ENCODE measurements at places on chromosomes 7 and 10.

- DNase-seq, result no peak
These were observed 272.3 kb upstream of the SEMA3C start for GRCh38 chr7:81190997-81191768.

DNA sequence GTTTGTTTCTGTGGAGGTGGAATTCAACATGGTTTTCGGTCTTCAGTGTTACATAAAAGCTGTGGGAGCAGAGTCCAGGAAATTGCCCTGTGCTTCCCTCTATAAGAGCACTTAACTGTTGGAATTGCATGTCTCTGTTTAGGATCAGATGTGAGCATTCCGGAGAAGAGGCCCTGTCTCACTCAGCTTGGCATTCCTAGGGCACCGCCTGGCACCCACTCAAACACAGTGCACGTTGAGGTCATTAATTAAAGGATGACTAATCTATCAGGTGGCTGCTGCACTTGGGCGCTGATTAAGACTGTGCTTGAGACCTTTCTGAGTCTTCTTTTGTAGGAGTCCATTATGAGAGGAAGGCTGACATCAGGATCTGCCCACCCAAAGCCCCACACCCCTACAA, 82.8 kb upstream of the VIPR2 start:
- no peak for DNase-seq

- no peak for DNase-seq
These were observed 62.3 kb downstream of the TMEM26 start for GRCh38 chr10:61390851-61391250.

- DNase-seq, result no peak
These were observed 5.5 kb downstream of the ACTA2 start for GRCh38 chr10:88946965-88947590.

DNA sequence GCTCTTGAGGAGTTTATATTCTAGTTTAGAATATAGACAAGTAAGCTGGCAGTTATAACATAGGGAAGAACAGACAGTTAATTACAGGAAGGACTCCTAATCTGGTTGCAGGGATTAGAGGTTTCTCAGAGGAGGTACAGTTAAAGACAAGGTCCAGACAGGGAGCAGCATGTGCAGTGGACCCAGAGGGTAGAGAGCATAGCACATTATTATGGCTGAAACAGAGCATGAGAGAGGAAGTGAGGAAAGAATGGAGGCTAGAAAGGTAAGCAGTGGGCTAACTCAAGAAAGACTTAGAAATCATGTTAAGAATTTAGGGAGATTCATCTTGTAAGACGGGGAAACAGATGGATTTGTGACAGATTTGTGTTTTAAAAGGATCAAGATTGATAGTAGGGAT, 9.7 kb downstream of the MIOS start:
- DNase-seq, result peak; percentile 25

DNA sequence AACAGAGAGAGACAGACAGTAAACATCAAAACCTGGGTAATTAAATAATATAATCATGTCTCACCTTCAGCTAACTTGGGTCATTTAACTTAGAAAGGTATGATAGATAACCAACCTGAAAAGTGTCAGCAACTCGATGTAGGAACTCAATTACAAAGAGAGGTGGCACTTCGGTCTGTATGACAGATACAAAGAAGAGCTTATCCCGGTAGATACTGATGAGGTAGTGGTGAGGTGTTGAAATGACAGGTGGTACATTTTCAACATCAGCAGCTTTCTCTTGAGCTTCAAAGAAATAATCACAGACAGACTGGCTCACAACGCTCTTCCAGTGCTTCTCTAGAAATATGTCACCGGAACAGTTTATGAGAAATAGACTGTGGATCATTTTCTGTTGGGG, 12.6 kb downstream of the AP3M1 start:
- DNase-seq, result no peak

DNA sequence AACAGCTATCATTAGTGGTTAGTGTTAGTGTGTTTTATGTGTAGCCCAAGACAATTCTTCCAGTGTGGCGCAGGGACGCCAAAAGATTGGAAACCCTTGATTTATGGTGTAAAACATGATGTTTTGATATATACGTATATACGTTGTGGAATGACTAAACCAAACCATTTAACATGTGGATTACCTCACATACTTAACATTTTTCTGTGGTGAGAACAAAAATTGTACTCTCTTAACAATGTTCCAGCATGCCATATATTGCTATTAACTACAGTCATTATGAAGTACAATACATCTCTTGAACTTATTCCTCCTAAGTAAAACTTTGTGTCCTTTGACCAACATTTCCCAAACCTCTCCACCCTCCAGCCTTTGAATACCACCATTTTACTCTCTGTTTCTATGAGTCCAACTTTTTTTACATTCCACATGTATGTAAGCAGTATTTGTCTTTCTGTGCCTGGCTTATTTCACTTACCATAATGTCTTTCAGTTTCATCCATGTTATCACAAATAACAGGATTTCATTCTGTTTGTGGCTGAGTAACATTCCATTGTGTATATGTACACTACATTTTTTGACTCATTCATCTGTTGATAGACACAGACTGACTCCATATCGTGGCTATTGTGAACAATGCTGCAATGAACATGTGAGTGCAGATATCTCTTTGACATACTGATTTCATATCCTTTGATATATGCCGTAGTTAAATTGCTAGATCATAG, 42.2 kb upstream of the MAGI2 start:
- DNase-seq, result no peak

- no peak for DNase-seq
These were observed 4.0 kb upstream of the NEBL start for GRCh38 chr10:20901110-20901509.

DNA sequence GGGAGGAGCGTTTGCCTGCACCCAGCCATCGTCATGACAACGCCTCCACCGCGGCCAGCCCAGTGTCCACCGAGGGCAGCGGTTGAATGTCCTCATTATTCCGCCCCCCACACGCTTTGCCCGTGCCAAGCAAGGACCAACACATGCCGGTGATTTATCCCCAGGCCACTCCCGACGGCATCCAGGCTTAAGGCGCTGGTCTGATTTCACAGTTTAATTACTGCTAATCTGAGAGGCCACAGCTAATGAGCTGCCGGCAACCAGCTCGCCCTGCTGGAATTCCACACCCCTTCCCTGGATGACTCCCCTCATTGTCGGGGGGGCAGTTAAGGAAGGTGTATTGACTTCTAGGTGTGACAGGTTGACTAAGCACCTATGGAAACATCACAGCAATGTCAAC, 432.3 kb downstream of the DNAJB6 start:
- DNase-seq, result no peak

- DNase-seq, result no peak
These were observed 63.9 kb downstream of the VOPP1 start for GRCh38 chr7:55508221-55509011.

DNA sequence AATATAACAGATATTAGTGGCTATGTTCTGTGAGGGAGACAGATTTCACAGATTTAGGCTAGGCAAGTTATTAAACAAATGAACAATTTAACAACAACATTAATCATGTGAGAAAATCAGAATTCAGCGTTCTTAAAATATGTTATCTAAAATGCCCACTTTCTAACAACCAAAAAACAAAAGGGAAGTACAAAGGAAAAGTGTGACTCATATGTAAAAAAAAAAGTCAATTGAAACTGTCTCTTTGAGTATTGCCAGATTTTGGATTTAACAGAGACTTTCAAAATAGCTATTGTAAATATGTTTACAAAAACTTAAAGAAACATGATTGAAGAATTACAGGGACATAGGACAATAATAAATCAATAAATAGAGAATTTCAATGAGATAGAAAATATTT, 34.8 kb upstream of the ARHGAP22 start:
- DNase-seq, result no peak

- DNase-seq, result no peak
These were observed 15.6 kb upstream of the SH3PXD2A start for GRCh38 chr10:103871006-103871405.

- no peak for DNase-seq
These were observed 15.6 kb upstream of the JAKMIP3 start for GRCh38 chr10:132050191-132050590.

DNA sequence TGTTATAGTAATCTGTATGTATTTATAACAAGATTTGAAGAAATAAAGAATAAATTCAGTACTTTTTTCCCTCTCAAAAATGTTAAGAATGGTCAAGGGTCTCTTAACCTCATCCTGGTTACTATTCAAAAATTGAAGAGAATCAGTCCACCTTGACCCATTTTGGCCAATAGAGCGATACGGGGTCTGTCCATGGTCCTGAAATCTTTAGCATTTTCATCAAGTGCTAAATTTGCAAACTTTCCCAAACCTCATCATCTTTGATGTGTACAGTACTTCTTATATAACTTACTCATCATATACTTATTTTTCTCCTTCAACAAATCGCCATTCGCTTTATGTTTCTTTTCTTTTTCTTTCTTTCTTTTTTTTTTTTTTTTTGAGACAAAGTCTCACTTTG, 23.6 kb downstream of the TMEM178B start:
- DNase-seq, result peak; percentile 18

GRCh38 chr7:24110056-24110455, 173.9 kb upstream of the NPY start:
- DNase-seq, result no peak

GRCh38 chr7:131459256-131459655, 97.2 kb downstream of the PODXL start:
- DNase-seq, result no peak

GRCh38 chr10:71233482-71233892, 21.1 kb downstream of the UNC5B start:
- no peak for DNase-seq

GRCh38 chr10:110150046-110150445, 57.4 kb upstream of the MXI1 start:
- DNase-seq, result no peak

DNA sequence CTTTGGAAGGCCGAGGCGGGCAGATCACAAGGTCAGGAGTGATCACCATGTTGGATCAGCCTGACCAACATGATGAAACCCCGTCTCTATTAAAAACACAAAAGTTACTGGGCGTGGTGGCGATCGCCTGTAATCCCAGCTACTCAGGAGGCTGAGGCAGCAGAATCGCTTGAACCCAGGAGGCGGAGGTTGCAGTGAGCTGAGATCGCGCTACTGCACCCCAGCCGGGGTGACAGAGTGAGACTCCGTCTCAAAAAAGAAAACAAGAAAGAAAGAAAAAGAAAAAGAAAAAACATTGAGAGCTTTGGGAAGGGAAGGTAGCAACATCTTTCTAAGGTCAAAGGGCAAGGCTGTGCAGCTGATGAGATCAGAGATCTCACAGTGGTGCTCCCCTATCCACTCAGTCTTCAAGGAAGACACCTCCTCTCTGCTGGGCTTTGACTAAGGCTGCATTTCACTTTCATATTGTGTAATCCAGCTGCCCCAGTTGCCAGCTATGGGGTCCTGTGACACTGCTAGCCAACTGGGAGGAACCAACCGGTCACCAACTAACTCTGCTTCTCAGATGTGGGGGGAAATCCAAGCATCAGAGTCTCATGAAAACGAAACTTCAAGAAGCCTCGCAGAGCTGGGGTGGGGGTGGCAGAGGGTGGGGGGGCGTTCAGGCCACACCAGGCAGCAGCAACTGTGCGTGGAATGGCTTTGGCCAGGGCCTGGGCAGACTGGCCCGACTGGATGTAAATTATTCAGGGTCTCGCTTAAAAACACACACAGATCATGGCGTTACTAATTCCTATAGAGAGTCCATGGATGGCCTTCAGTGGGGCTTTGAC, 1.5 kb downstream of the IL15RA start:
- DNase-seq, result peak; percentile 63

GRCh38 chr7:69677054-69677852, 79.0 kb downstream of the AUTS2 start:
- DNase-seq, result no peak

- no peak for DNase-seq
These were observed 631.7 kb downstream of the KCNMA1 start for GRCh38 chr10:77005871-77006270.

GRCh38 chr10:110725801-110726630, 81.9 kb downstream of the RBM20 start:
- DNase-seq, result no peak

GRCh38 chr10:13787015-13787421, 200.3 kb downstream of the PRPF18 start:
- no peak for DNase-seq

- no peak for DNase-seq
These were observed 1.0 kb downstream of the OSBPL3 start for GRCh38 chr7:24978843-24979469.

GRCh38 chr7:129376778-129377700, 57.2 kb upstream of the STRIP2 start:
- DNase-seq, result peak; percentile 28

DNA sequence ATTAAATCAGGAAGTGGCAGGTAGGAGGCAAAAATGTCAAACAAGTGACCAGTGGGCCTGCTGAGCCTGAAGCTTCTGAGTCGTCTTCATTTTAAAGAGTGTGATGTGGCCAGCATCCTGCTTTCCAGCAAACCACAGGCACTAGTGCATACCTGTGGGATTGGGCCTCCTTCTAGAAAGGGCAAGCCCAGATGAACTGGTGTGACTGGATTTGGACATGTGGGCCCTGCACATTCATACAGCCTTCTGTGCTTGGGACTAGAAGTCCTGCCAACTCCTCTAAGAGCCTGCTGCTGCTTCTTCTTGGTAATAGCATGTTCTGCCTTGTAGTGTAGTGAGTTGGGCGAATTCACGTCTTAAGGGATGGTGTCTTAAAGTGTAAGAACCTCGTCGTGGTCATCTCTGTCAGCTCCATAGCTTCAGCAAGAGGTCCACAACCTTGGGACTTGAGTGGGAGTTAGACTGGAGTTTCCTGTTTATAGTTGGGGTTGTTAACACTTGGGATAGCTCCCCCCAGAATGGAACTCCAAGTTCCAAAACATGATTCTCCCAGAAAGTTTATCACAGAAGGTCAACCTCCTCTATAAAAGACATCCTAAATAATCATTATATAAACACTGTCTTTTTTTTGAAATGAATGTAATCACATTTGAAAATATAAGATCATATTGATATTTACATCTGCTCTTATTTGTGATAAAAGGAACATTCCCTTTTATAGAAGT, 11.2 kb downstream of the BMPER start:
- DNase-seq, result no peak

DNA sequence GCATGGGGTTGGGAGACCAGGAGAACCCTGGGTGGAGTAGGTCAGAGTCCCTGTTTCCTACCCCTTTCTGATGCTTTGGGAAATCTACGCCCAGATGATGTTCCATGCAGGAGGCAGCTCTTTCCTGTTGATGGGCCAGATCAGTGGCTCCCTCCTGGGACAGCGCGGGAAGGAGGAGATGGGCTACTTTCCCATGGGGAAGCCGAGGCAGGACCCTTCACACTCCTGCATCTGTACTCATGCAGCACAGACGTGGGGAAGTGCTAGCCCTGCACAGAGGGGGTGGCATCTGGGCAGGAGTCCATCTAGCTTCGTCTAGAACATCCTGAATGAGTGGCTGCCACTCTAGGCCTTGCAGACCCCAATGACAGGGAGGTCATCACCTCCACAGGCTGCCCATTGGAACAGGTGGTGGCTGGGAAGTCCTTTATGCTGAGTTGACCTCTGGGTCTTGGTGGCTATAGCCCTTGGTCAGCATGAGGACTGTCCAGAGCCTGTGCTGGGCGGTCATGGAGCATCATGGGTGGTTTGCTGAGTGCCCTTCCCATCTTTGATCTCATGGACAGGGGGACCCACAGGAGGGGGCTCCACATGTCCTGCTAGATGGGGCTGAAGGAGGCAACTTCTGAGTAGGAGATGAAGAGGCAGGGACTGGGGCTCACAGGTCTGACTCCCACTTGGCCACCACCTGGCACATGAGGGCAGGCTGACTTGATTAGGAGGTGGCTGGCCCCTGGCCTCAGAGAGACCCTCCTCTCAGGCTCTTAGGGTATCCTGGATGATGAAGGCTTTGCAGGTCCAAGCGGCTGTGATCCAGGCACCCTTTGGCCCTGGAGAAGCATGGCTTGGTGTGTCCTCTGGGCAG, 24.6 kb downstream of the RAMP3 start:
- no peak for DNase-seq

- no peak for DNase-seq
These were observed 216.8 kb downstream of the PTEN start for GRCh38 chr10:88080213-88080612.
